NCI-H1092 treated with DMSO at 0.1 percent for 48 hours (cell line): ENCODE measurements at places on chromosomes 16 and 17.

DNA sequence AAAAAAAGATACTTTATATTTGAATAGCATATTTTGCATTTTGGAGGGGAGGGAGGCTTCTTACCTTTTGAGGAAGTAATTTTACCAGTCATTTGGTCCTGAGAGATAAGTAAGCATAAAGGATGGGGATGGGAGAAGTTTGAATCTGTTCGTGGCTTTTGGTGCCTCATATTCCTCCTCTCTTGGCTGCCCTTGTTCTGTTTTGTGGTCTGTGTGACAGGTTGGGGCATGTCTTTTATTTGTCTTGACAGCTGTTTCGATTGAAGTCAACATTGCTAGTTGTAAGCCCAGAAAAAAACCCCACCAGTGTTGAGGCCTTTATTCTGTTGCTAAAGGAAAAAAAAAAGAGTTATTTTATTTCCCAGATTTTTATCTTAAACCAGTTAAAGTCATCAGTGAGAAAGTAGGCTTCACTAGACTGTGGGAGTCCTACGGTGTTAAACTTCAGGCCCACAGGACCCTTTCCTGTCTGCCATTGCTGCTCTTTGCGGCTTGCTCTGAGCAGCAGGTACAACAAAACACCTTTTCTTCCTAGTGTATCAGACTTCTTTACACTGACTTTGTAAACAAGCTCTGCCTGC is 11.4 kb downstream of the SLC7A6 start:
- no peak for DNase-seq

DNA sequence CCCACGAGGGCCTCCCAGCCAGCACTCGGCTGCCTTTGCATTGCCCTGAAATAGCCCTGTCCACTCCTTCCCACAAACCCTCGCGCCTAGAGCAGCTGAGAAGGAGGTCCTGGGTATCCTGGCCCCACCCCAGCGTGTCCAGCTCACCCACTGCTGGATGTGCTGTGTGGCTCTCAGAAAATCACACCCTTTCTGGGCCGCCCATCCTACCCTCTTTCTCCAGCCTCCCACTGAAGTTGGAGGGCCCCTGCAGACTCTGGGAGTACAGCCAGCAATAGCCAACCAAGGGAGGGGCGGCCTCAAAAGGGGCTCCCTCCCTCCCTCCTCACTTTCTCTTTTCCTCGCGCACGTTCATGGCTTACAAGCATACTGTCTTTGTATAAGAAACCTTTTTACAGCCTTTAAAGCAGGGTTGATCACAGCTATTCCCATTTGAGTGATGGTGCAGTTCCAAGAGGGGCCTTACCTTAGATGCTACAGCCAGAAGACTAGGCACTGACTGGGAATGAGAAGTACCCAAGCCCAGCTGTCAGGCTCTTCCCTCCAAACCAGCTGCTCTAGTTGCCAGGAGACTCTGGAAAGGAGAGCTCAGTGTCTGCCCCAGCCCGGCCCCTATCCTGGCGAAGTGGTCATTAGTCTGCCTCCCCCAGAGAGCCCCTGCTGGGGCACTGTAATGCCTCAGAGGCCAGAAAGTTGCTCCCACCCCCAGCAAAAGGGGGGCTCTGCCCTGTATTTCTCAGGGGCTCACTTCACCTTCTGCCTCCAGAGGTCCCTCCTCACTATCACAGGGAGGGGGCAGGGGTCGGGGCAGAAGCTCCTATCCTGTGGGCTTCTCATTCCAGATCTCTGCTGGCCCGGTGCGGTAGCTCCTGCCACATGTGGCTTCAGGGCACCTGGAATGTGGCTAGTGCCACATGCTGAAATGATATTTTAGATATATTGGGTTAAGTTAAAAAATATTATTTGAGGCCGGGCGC is 38.1 kb downstream of the DCAKD start:
- DNase-seq = peak; percentile 95

DNA sequence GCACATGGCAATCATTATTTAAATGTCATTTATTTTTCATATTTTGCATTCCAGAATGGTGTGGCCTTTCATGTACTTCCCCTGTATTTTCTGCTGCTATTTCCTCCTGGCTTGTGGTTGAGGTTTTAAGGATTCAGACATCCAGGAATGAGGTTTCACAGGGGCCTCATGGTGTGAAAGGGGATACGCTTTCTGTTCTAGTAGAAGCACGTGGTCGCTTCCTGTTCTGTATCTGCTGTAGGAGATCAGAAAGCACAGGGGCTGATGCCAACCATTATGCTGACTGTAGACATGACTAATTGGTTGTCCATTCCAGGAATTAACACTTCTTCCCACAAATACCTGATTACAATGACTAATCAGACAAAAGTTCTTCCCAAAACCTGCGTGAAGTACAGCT is 405.9 kb downstream of the SHISA9 start:
- no peak for DNase-seq

DNA sequence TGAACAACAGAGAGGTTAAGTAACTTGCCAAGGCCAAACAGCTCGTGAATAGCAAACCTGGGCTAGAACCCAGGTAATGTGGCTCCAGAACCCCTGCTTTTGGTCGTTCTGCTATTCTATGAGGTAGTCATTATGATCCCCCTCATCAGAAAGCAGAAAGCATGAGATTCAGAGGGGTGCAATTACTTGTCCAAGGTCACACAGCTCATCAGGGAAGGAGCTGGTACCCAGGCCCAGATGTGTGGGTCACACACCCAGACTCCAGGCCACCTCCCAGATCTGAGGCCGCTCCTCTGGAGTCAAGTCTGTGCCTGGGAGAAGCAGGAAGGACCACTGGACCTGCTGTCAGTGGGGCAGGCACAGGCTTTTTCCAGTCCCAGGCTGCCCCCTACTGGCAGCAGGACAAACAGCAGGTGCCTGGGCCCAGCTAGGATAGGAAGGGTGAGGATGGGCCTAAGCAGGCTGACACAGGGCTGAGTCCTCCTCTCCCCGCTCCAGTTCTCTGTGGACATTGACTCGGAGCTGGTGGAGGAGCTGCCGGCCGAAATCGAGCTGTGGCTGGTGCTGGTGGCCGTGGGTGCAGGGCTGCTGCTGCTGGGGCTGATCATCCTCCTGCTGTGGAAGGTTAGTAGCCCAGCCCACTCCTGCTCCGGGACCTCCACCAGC is 7.8 kb upstream of the PDK2 start:
- peak; percentile 33 for DNase-seq

DNA sequence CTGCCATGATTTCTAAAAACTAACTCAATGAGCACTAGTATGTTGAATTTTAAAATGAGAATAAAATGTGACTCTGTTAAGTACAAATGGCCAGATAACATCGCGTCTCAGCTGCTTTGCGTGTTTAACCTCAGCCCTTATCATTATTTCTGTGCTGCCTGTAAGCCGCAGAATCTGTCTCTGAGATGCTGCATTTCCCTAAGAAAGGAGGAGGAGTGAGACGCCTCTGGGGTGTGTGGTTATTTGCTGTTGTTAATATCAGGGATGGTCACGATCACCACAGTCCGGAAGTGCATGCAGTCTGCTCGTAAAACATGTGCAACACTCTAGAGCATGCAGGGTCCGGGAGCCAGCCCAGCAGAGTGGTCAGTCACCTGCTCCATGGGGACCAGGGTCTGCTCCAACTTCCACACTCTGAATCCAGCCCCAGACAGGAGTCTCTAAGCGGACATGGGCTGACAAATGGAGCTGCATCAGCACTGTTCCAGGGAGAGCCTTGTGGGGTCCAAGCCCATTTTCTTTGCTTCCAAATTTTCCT is 342.5 kb downstream of the MAF start:
- no peak for DNase-seq

DNA sequence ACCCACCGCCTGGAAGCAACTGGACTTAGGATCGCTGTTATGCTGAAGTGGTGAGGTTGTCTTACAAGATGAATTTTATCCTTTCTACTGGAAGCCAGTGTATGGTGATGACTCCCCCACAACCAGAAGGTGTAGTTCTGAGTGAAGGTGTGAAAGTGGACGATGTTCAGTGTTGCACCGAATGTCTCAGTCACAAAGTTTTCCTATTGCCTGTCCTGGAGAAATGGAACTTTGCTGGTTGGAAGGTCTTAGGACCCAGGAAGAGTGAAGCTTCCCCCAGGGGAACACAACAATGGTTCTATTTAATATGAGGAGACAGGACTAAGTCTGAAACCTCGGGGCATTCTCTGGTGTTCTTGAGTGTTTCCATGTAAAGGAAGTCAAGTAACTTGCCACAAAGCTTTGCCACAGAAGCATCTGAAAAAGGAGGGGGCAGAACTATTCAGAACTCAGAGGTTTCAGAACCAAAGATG is 44.2 kb downstream of the USP22 start:
- DNase-seq = no peak

- no peak for DNase-seq
These were observed 120.4 kb downstream of the IRX3 start for GRCh38 chr16:54165912-54166865.

DNA sequence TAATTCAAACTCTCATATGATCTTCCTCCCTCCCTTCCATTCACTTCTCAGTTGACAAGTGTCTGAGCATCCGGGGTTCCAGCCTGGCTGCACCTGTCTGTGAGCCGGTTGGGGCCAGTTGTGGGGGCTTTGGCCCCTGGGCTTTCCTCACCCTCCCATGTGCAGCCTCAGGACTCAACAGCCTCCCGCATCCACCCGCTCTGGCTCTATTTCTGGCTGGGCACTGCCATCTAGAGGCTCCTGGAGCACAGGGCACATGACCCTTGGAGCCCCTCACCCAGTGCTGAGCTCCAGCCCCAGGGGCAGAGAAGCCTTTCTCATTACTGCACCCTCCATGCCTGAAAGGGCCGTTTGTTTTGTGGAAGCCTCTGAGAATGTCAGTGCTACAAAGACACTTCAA is 43.3 kb downstream of the HAPSTR1 start:
- peak; percentile 59 for DNase-seq

- DNase-seq = no peak
These were observed 11.7 kb downstream of the ABCC1 start for GRCh38 chr16:15961060-15961511.

DNA sequence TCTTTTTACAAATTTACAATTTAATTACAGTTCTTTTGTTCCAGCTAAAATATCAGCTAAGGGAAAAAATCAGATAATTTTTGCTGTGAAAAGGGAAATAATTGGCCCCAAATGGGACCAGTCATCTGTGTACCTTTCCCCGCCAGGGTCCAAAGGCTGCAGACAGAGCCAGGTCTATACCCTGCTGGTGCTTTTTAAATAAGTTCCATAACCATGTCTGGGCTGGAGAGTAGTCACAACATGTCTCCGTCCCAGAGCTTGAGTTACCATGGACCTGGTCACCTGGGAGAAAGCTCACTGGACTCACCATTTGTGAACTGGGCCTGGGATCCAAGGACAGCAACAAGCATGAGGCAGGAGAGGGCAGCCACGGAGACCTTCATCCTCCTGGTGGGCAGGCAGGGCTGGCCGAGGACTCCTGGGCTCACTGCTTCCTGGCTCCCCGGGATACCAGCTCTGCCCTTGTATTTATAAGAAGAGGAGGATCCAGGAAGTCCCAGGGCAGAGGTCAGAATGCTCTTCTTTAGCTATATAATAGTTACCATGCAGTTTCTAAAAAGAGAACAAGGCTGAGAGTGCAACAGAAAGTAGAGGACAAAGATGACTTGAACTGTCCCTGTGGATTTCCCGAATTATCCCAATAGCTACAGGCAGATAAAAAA is at the start of gene CCL15:
Gene CCL15, minus strand, starts transcription at position 444 of the 662 bp plus-strand sequence. Its CDS starts 61 bp downstream, at position 383.
- DNase-seq = no peak

GRCh38 chr17:55683550-55684315 is 38.9 kb downstream of the TMEM100 start:
- DNase-seq = no peak

GRCh38 chr16:84243732-84244131 is 3.9 kb upstream of the KCNG4 start:
- DNase-seq = no peak

GRCh38 chr16:20064931-20065330 is 8.8 kb downstream of the GPR139 start:
- no peak for DNase-seq

DNA sequence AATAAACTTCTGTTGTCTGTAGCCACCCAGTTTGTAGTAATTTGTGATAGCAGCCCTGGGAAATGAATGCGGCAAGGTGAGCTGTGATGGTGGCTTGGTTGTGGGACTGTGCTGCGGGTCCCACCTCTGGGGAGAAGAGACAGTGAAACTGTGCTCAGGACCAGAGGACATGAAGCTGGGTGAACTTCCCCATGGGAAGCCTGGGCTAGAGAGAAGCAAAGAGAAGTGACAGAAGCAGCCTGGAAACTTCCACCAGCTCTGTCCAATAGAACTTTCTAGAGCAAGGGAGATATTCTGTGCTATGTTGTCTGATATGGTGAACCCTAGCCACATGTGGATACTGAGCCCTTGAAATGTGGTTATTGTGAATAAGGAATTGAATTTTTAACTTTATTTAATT is 51.5 kb upstream of the EMP2 start:
- DNase-seq = no peak

- no peak for DNase-seq
These were observed 27.7 kb upstream of the GPRC5C start for GRCh38 chr17:74404218-74404617.

GRCh38 chr16:12341966-12342365 is 365.4 kb downstream of the SNX29 start:
- DNase-seq = no peak

GRCh38 chr17:1108478-1108764 is 71.4 kb downstream of the ABR start:
- peak; percentile 15 for DNase-seq

- no peak for DNase-seq
These were observed 4.8 kb downstream of the NARF start for GRCh38 chr17:82463391-82463790.

DNA sequence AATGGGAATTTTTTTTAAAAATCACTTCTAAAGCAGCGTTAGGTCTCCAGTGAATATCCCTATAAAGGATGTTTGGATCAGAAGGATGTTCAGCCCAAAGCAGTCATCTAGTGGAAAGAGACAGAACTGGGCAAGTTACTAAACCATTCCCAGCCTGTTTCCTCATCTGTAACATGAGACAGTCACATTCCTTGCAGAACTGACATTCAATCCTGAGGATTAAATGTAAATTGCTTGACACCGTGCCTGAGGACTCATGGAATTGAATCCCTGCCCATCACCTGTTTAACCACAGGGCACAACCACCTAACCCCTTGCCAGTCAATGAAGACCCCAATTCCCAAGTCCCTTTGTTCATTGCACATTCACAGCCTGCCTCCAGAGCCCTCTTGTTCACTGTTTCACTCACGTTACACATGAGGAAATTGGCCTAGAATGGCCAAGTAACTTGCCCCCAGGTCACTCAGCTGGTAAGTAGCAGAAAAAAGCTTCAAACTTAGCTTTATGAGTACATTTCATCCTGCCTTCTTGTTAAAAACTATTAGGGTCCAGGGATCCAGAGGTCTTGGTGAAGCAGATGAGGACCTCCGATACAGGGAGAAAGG is 1.4 kb downstream of the CMTM2 start:
- DNase-seq = no peak
